ENCODE measurements at places on chromosomes 16 and 17.
A peak's percentile ranks its signal among the peaks of the same experiment; 100 is the strongest.

GRCh38 chr17:82170412-82170961 is 42.2 kb downstream of the CCDC57 start:
- DNase-seq, result no peak

- DNase-seq, result no peak
These were observed 688.0 kb downstream of the KCNJ2 start for GRCh38 chr17:70857351-70857750.

- no peak for DNase-seq
These were observed 20.7 kb upstream of the PLCG2 start for GRCh38 chr16:81758376-81758775.

- no peak for DNase-seq
These were observed 10.8 kb downstream of the ZNF213 start for GRCh38 chr16:3145660-3146059.

DNA sequence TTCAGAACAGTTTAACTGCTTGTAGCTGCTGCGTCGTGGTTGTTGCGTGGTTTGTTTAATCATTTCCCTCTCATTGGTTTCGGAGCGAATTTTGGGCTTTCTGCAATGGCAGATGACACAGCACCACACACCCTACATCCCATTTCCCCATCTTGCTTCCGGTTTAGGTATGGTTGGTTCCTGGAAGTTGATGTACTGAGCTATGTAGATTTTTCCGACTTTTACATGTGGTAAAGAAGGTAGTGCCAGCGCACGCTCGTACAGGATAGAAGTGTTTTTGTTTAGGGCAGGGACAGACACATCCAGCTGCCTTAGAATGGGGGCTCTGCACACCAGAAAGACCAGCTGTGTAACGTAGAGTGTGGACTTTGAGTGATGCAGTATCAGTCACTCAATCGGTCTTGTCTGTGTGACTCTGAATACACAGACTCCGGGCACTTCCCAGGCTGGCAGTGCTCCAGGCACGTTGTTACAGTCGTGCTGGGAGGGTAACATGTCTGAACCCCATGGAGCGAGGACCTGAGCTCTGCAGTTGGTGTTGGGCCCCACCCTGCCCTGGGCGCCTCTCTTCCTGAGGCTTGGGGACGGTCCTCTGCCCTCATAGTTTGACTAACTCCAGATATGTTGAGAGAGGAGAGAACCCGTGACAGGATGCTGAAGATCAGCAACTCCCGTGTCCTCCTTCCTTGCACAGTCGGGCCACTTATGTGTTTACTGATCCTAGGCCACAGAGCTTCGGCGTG is 172.0 kb upstream of the CHMP6 start:
- DNase-seq, result no peak

DNA sequence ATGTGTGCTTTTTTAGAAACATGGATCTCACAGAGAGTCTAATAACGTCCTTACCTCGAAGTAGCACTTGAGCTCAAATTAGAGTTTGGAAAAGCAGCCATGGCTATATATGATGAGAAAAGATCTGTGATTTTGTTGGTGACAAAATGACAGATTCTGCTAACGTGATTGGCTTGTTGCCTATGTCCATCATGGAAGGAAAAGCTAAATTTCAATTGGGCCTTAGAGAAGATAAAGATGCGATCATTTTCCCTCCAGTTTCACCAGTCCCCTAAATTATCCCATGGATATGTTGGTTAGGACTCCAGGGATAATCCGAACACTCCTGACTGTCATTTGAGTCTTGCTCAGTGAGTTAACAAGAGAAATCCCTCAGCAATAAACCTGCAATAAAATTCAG is 175.8 kb downstream of the C16orf95 start:
- DNase-seq, result no peak

DNA sequence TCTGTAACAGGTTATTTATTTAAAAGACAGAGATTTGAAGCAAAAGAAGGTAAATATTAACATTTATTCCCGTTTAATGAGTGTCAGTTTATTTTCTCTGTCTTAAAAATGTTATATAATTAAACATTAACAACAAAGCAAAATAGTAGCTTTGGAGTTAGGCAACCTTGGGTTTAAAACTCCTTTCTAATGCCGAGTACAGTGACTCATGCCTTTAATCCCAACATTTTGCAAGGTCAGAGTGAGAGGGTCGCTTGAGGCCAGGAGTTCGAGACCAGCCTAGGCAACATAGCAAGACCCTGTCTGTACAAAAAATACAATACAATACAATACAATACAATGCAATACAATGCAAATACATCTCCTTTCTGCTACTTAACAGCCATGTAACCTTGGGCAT is 128.7 kb downstream of the CHD9 start:
- DNase-seq, result no peak

DNA sequence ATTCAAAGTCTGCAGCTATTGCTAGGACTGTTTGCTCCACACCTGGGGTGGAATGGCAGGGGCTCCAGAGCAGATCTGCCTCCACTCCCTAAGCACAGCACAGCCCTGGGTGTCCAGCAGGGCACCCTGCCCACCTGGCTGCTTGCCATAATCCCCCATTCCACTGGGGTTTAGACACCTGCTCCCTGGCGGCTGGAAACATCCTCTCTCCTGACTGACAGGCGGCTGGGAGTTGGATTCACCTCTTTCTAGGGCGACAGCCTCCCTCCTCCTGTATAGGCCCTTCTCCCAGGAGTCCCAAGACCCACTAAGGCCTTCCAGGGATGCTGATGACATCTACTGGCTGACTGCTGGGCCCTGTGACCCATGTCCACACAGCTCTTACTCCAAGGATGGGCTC is 18.0 kb downstream of the HDAC5 start:
- DNase-seq, result no peak

DNA sequence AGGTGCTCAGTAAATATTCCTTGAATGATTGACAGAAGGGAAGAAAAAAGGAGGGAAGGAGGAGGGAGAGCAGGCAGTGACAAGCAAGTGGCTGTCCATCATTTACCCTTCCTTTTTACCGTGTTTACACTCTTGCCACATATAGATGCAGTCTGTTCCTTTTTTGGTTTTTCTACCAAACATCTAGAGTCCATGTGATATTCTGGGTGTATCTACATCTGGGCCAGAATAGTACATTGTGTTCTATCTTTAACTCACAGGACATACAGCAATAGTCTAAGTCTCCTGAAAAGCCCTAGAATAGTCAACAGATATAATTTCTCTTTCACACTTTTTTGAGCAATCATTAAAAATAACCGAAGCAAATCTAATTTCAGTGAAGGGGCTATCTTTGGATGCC is 33.5 kb downstream of the KCNJ2 start:
- DNase-seq, result no peak

DNA sequence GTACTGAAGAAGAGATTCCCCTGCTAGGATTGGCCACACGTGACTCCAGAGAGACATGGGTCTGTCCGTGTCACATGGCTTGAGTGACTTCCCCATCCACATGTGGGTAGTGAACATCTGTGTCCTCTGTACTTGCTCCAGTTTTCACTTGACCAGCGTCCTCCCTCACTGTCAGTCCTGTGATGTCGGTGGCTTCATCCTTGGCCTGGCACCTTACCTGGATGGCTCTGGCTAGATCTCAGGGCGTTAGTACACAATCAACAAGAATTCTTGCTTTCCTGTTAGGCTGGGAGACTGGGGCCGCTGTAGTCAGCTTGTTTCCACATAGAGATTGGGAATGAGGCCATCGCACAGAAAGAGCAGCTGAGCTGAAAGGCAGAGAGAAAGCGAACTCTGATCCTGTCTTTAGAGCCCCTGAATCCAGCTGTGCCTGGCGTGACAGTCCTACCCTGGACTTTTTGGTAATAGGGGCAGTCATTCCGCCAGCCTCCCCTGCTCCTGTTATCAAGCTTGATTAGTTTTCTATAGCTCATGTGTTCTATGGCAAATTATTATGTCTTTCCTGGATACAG is 227.3 kb downstream of the SNX29 start:
- no peak for DNase-seq

DNA sequence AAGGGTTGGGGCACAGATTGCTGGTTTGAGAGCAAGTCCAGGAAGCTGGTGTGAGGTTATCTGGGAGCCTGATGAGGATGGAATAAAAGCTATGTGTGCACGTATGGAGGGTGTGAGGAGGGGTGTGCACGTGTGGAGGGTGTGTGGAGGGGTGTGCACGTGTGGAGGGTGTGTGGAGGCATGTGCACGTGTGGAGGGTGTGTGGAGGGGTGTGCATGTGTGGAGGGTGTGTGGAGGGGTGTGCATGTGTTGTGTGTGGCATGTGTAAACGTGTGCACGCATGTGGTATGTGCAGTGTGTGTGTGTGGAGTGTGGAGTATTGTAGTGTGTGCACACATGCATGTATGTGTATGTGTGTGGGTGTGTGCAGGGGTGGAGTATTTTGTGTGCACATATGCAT is 19.2 kb downstream of the RBFOX3 start:
- DNase-seq, result no peak

DNA sequence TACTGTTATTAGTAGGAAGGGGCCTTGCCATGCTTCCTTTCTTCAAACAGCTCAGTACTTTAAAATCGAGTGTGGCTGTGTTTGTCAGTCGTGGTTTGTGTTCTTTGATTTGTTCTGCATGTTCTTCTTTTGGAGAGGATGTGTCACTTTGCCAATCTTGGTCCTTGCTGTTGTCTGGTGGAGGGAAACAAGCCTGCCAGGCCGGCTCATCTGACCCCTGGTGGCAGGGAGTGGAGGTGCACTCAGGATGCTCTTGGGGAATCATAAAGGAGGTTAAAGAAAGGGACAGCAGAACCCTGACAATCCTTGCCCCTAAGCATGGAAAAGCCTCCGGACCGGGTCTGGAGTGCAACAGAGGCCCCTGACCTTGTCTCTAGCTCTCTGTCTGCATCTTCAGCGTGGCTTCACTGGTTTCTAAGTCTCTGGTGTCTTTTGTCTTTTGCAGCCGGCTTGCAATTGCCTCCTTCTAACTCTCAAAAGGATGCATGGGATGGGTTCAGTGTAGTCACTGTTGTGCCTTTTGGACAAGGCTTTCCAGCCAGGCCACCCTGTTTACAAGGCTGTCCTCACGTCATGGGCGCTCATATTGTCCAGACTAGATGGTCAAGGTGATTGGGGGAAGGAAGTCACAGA is 135.8 kb downstream of the WWOX start:
- DNase-seq, result peak; percentile 12

All from activated CD4-positive, CD25-positive, alpha-beta regulatory T cell treated with anti-CD3 and anti-CD28 coated beads, Interleukin-2, amount 50 U/mL, for 16 hours (primary cell).